Epithelial cell of esophagus (primary cell): ENCODE measurements at places on chromosomes 7 and 10.

DNA sequence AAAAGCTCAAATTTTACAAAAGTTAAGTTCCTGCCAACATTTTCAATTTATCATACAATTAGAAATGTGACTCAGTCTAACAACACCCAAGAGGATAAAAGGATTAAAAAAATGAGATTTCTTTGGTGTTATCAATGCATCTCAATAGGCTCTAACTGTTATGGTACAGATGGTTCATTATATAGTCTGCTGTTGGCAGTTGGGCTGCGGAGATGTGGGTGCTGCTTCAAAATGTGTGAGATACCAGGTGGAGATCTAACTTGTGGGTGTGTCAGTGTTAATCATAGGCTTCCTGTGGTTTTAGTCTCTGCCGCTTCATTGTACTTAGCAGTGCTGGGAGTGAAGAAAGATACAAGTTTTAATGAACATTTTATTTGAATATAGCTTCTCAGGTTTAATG is 231.2 kb downstream of the EXOC4 start:
- DNase-seq, result peak; percentile 71

- no peak for DNase-seq
Observed at GRCh38 chr7:142873281-142873784, 12.2 kb downstream of the TRPV6 start.

GRCh38 chr10:52082307-52082706 is 231.8 kb upstream of the DKK1 start:
- no peak for DNase-seq

GRCh38 chr10:109744020-109744419 is 179.3 kb downstream of the XPNPEP1 start:
- no peak for DNase-seq

DNA sequence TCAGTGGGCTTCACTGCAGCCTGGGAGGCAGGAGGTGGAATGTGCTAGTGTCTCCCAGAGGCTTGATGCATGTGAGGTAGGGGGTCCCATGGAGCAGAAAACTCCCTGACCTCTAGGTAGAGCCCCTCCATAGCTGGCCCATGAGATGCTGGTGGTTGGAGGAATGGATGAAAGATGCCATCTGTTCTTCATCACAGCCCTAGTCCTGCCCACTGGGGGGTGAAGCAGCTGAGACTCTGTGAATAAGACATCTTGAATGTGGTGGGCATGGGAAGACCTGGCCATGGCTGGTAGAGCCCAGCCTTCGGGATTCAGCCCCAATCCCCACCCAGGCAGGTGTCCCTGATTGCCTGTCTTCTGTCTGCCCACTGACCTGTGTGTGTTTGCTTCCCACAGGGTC is 92.5 kb downstream of the COL13A1 start:
- DNase-seq, result no peak

DNA sequence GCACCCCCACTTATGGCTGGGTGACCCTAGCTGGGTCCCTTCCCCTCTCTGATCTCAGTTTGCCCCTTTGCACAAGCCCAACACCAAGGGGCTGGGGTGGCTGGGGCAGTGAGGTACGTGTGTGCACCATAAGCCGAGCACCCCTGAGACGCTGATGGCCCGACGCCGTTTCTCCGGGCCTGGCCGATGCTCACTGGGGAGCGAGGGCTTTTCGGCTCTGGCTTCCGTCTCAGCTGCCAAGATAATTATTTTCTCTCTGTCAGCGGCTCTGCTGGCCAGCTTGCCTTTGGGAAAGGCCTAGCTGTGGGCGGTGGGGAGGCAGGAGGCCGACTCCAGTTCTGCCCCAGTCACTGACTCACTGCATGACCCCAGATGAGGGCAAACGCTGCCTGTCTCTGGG is 91.0 kb downstream of the ZMIZ1 start:
- DNase-seq, result no peak

DNA sequence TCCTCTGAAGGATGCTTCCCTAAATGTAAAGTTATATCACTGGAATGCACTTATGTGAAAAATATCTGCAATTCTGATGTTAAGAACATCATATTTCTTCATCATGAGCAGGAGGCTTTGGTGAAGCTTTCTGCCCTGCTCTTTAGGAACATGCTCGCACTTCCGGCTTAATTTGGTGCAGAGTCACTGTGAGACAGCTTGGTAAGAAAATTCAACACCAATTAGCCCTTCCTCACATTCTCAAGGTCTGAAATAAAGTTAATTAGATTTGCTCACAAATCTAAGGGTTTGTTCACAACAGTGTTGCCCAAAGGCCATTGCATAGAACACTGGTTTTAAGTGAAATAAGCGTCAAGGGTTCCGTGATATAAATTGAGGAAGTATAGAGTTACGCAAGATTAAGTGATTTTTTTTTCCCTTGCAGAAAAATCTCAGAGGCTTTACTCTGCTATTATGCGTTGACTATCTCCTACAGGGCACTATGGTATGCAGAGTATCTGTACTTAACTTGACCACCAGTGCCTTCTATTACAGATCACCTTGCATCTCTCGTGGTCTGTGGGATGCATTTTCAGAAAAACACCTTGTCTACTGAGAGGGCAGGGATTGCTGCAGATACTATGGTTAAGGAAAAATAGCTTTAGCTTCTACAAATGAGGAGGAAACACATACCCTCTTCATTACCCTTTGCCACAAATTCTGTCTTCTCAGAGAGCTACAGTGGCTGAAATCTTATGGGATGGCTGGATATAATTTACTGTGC is 953.9 kb downstream of the TYW1 start:
- no peak for DNase-seq

DNA sequence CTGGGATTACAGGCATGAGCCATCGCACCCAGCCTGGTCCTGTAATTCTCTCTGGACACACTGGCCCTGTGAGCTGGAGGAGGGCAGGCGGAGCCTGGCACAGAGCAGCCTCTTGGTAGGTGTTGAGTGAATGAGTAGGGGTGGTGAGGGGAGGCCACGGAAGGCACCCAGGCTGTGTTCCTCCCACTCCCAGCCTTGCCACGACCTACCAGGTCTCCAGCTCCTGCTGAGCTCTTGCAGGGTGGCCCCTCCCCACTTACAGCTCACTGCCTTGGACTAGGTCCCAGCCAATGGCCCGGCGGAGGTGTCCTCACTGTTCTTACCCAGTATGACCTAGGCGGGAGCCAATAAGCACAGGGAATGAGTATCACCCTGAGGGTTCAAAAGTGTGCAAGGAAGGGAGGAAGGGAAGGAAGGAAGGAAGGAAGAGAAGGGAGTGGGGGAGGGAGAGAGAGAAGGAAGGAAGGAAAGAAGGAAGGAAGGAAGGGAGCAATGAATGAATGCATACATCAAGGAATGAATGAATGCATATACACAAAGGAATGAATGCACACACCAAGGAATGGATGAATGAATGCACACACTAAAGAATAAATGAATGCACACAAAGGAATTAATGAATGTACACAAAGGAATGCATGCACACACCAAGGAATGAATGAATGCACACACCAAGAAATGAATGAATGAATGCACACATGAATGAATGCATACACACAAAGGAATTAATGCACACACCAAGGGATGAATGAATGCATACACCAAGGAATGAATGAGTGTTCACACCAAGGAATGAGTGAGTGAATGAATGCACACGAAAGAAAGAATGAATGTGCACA is 45.5 kb downstream of the GTF2IRD1 start:
- DNase-seq, result no peak

GRCh38 chr10:110365356-110366143 is 60.8 kb upstream of the SMNDC1 start:
- no peak for DNase-seq

DNA sequence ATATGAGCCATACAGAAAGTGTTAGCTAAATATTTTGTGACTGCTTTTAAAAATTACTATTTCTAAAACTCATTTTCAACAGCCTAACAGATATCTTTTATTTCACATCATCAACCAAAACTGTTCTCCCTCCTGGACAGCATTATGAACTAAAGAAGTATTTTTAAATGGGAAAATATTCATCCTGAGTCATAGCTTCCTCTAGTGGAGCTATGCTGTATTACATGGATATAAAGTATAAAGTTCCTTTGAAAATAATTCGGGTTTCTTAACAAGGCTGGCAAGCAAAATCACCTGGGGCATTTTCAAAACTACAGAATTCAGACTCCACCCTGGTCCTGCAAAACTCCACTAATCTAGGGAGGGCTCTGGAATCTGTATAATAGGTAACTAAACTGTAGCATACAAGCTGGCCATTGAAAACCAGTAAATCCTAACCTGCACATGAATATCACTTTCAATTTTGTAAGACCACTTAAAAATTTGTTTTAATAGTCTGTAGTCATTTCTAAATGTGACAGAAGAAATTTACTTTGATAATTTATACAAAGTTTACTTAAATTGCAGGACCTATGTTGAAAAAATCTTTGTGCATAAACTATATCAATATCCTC is 53.5 kb downstream of the SCIN start:
- peak; percentile 38 for DNase-seq

- no peak for DNase-seq
Observed at GRCh38 chr7:44368885-44369284, 43.5 kb upstream of the CAMK2B start.

DNA sequence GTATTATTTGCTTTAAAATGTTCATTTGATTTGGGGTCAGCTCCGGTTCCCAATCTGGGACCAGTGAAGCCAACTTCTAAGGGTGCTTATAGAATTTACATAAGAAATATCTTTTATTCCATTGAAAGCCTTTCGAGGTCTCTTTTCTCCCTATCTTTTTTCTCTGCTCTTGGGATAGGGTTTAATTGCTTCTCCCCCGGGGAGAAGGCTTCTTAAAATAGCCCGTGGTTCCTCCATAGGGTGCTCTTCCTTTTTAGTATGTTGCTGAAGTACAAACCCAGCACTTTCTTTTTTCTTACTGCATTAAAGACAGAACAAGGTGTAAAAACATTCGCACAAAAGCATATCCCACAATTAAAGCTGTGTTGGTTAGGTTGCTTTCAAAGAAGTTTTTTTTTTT is 107.5 kb downstream of the POU6F2 start:
- no peak for DNase-seq

- no peak for DNase-seq
Observed at GRCh38 chr10:100081075-100082001, at the start of gene CPN1. Gene CPN1, minus strand, starts transcription at chr10:100081869. Its CDS starts 244 bp downstream, at chr10:100081625.

- DNase-seq, result no peak
Observed at GRCh38 chr7:129405527-129405926, 28.7 kb upstream of the STRIP2 start.

- DNase-seq, result peak; percentile 2
Observed at GRCh38 chr10:49285232-49285631, 13.7 kb upstream of the C10orf71 start.

GRCh38 chr7:47347816-47348385 is 234.0 kb downstream of the TNS3 start:
- DNase-seq, result no peak

DNA sequence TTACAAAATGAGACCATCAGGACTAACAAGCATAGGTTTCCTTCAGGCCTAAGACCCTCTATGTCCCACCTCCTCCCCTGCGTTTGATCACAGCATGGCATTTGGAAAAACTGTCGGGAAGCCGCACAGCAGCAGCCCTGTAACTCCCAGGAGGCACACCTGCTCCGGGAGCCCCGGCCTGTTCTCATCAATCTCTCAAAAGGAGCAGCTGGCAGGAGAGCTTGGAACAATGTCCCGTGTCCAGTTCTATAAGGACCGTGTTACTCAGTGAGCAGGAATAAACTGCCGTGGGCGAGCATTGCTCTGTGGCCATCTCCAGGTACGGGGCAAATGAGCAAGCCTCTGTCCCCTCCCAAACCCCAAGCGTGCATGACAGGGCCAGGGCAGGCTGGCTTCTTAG is 236.9 kb downstream of the SFMBT2 start:
- no peak for DNase-seq

DNA sequence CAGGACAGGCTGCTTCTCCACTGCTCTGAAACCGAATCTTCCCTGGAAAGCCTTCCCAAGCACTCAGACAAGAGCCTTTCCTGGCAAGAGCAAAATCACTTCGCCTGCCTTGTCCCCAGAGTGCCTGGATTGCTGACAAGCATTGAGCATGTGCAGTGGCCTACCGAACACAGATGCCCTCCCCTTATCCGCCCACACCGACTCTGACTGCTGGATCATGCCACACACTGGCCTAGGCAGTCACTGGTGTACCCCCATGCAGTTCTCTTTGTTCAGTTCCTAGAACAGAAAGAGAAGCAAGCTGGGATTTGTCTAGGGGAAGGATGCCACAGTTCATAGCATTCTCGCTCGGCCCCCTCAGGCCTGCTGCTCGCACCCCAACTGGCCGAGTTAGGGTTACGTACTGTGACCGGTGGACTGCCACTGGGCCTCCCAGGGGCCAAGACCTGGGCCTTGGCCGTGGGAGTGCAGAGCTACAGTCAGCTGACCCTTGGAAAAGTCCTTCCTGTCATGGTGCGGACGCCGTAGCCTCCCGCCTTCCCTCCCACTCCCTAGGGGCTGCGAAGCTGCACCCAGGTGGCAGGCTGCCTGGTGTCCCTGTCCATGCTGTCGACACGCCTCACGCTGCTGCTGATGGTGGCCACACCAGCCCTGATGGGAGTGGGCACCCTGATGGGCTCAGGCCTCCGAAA is 6.9 kb downstream of the ABCB8 start:
- no peak for DNase-seq

GRCh38 chr7:2720024-2720423 is 32.0 kb downstream of the AMZ1 start:
- no peak for DNase-seq

DNA sequence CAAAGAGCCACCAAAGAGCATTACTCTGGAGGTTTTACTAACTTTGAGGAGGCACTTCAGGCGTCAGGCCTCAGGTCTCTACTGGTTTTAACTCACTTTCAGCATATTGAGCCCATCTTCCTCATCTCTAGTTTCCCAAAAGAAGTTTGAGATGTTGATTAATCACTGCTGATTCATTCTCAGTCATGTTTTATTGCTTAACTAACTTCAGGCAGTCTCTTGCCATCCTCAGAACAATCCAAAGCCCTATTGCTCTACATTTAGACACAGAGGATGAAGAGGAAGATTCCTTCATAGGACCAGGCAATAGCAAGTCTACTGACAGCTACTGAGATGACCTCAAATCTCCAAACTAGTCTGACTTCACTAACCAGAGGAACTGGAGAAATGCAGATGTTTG is 39.1 kb upstream of the BET1 start:
- peak; percentile 89 for DNase-seq
